ENCODE measurements at places on chromosomes 2 and 18.
A peak's percentile ranks its signal among the peaks of the same experiment; 100 is the strongest.

- no peak for DNase-seq
These were observed 32.2 kb upstream of the ZFP36L2 start for GRCh38 chr2:43258547-43259156.

DNA sequence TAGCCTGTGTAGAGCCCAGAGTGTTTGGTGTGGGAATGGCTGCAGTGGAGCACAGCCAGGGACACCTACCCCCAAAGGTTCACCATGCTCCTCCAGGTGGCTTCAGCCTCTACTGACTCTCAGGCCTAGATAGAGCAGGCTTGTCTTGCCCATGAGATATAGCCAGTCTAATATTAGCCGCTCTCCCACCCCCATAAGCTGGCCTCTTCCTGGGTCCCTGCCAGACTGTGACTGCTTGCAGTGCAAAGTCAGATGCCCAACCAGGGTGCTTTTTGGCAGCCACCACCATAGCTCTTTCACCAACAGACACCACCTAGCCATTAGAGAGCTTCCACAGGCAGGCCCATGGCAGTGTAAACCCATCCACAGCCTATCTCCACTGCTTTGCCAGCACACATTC, 405.3 kb downstream of the MBD2 start:
- DNase-seq, result no peak

- DNase-seq, result no peak
These were observed 53.8 kb upstream of the ASB18 start for GRCh38 chr2:236317938-236318396.

- peak; percentile 74 for DNase-seq
These were observed 101.9 kb downstream of the FOXI3 start for GRCh38 chr2:88350331-88351248.

DNA sequence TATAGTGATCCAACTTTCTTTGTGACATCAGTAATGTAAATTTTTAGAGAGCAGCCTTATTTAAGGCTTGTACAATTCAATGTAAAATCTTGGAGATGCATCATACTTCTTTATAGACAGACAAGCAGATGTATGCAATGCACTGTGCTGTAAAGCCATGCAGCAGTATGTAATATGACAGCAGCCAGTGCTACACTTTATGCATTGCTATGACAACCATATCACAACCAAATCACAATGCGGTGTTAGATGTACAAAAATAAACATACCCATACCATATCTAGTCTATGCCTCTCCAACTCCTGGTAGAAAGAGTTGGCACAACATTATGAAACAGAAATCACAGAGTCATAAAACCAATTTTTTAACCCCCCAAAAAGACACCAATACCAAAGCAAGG, 110.3 kb upstream of the WDSUB1 start:
- no peak for DNase-seq

DNA sequence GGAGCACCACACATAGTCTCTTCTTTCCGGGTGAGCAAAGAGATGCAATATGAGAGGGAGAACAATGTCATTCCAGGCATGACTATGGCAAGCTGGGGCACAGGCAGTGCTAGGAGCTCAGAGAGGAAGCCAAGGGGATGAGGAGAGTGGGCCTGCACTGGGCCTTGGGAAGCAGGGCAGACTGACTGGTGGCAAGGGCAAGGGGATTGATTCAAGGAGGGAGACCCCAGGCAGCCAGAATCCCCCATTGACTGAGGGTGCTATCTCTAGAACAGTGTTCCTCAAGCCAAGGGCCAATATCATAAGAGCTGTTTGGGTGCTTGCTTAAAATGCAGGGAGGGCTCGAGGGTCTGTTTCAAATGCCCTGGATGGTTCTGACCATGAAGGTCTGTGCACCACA, 36.1 kb downstream of the MARCO start:
- no peak for DNase-seq

DNA sequence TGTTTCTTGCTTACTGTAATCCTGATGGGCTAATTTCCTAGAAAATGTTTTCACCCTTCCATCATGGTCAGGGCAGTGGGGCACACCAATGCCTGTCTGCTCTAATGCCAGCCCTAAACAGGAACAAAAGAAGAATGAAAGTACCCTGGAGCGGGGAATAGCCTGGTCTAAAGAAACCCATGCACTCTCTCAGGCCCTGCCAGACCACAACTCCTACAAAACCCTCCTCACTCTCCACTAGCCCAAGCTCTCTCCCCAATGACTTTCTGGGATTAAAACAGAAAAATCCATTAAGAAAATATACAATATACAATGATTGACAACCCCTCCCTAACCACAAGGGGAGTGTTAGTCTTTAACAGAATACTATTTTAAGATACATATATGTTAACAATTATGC, 67.6 kb downstream of the AAK1 start:
- no peak for DNase-seq

GRCh38 chr2:57890464-57890863, 156.1 kb upstream of the VRK2 start:
- DNase-seq, result no peak

DNA sequence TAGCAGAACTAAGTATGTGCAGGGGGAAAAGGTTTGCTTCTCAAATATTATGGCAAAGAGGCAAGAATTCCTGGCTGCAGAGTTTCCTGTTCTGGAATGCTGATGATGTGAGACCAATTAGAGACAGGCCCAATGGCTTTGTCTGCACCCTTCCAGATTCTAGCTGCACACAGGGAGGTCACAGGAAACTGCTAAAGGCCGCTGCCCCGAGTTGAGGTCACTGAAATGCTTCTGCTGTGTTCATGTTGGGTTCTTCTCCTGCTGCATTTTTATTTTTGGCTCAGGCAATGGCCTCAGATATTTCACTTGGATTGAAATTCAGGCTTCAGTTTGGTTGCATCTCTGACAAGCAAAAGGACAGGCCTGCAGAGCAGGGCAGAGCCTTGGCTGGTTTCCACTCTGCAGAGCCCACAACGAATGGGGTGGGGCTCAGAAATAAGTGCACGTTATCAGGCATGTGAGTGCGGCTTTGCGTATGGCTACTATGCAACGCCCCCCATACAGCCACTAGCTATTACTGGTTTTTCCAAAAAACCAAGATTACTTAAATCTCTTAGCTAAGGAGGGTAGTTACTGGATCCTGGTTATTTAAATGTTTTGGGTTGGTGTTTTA, 66.9 kb upstream of the FZD5 start:
- DNase-seq, result no peak

DNA sequence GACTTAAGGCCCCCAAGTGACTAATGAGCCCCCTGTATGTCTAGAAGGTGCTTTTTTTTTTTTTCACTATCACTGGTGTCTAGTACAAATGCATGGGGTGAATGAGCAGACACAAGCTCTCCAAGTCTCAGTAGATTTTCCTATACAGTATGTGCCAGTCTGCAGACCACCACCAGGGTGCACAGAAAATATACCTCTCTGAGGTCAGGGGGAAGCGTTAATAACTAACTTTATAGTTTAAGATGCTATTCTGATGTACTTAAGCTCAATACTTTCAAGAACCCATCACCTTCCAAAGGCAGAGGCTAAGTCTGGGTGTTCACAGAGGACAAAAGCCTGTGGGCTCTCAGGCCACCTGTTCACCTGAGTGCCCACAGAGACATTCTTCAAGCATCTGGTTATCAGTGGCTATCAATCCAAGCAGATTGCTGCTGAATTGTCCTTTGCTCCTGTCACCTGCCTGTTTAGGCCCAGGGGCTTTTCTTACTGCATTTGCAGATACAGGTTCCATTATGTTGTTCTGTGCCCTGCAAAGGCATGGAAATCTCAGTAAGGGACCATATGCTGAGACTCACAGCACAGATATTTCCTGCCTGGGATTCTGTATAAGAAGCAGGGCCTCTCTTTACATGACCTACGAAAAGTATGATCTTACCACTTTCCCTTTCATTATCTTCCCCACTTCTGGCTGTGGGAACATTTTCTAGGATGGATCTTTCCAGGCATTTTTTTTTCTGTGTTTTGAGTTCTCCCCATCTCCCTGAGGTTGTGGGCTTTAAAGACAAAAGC, 534.6 kb downstream of the TNS1 start:
- no peak for DNase-seq

Data from activated naive CD4-positive, alpha-beta T cell treated with anti-CD3 and anti-CD28 coated beads, Interleukin-2, amount 50 U/mL, for 16 hours (primary cell).